ENCODE measurements at places on chromosomes 4 and X.

DNA sequence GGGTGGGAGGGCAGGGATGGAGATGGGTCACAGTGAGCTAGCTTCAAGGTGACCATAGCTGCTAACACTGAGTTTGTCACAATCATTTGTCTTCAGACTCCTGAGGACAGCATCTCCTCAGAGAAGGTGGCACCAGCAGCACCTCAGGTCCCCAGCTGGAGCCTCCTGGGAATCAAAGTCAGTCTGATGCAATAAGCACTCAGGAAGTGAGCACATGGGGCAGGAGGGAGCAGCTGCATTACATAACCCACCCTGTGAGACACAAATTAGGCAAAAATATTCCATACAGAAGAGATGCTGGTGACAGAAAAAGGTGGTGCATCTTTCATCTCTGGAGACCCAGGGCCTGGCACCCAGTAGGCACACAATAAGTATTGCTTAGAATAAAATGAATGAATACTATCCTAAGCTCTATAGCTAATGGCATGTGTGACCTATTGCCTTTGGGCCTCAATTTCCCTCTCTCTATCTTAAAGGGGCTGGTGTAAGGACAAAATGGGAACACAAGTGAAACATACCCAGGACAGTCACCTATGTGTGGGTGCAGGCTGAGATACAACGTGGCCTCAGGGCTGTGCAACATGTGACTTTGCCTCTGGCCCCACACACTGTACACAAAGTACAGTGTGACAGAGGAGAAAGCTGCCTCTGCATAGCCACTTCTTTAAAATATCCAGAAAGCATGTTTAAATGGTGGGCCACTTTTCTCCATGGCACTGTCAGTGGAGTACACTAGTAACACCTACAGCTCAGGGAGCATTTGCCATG, 37.1 kb downstream of the SLC39A8 start:
- DNase-seq: no peak

DNA sequence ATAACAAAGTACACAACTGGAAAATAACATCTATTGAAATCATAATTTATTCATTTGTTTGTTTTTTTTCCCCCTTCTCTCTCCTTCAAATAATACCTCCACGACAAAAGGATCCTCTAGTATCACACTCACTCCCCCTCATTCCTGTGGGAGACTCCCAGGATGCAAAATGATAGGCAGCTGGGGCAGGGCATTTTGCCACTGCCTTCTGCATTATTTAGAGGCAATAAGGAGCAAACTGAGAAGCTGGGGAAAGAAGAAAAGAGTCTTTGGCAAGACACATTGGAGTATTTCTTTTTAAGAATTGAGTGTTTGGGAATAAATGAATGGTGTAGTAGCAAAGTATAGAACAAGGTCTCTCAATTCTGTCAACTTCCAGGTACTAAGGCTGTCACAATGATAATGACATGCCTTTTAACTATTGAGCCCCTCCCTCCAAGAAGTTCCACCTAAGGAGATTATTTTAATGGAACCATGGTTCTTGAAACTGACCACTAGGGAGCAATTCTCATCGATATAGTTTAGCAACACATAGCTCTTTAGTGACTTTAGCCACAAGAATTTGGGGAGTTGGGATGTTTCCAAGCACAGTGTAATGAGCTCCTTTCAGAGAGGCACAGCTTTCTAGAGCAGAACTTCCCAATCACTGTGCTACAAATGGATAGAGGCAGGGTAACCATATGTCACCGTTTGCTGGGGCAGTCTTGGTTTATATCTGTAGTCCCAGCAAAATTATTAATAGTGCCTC, 303.3 kb downstream of the FRMPD4 start:
- DNase-seq: no peak

DNA sequence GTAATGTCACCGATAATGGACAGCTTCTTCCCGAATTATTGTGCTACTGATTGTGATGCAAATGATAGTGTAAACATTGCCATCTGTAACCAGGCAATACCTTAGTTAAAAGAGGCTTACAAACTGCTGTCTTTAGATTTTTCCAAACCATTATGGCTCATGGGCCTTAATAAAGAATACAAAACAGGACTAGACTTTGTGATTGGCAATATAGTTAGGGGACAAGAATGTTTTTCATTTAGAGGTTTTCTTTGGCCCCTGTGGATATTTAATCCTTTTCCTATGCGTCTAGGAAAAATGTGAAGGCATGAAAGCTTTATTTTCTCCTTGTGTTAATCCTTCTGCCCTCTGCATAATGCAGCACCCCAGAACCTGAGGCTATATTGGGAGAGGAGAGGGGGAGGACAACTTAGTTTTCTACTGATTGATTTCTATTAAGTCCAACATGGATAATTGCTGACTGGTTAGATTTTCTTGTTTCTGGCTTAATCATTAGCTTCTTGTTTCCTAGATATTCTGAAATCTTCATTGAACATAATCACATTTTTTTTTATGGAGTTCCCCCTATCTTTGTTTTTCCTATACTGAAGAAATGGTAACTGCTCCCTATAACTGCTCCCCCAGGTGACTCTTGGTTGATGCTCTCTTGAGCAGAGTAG, 1.9 kb downstream of the PRPS1 start:
- no peak for DNase-seq

- no peak for DNase-seq
Observed at GRCh38 chr4:153943738-153944415, 155.0 kb upstream of the SFRP2 start.

- no peak for DNase-seq
Observed at GRCh38 chrX:153965406-153965805, 6.2 kb downstream of the HCFC1 start.
